ENCODE measurements at places on chromosomes 6 and 20. TPM values are rescaled to one million over a fixed set of nuclear protein-coding genes. Genes with fewer than 3 reads are reported as not detected.

- no peaks in the 10 kb centered on the region for H3K27me3 ChIP-seq
- H3K4me3 ChIP-seq, result no peak overlapping the region
- H3K36me3 ChIP-seq, result peaks cover 29% of the 10 kb centered on the region
Measured at GRCh38 chr6:105330913-105331312, 72.0 kb downstream of the PREP start.

DNA sequence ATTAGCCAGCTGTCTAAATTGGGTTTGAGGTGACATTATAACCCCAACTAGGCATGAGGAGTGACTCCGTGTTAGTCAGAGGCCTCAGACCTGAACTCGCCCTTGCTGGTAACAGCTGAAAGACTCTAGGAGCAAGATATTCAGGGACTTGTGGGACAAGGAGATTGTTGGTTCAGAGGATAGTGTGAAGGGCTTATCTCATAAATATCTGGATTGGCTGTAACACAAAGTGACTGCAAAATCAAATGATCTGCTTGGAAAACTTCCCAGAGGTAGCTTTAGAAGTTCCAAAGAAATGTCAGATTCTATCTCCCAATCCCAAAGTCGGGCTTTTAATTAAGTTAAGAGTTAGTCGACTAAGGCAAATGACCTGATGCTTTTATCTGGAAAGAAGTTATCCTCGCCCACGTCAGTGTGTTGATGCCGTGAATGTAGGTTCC, 72.4 kb downstream of the TULP4 start:
- H3K4me3 ChIP-seq, result no peak overlapping the region
- peaks cover 7% of the 10 kb centered on the region for H3K4me1 ChIP-seq
- peak overlapping the region; percentile 25 for H3K27ac ChIP-seq

TFEB gene
- 4.4 TPM for total RNA-seq

DNA sequence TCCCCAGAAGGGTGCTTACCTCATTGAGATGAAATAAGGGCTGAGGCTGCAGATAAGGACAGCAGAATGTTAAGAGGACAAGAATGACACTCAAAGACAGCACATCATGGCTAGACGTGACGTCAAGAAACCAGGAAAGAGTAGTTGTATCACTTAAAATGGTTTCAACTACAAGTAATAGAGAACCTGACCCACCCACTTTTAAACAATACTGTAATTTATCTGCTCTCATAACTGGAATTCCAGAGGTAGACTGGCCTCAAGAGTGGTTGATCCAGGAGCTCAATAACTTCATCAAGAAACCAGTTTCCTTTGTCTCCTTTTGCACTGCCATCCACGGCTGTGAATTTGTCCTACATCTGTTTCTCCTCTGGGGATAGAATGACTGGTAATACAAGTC, 187.1 kb downstream of the EYA4 start:
- DNase-seq, result no peak
- peaks cover 29% of the 10 kb centered on the region for H3K4me1 ChIP-seq

ADGRF5 gene
- total RNA-seq, result not detected

DNA sequence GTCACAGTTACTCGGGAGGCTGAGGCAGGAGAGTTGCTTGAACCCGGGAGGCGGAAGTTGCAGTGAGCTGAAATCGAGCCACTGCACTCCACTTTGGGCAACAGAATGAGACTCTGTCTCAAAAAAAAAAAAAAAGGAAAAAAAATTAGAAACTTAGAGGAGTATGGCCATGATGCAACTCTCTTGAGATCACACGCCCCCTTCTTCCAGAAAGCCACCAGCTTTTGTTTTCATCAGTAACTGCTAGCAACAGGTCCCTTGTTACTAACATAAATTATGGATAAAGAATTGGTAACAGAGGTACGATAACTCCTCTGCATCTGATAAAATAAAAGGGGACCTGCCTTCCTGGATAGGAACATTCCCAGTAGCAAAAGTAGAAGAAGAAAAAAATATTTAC, 308.2 kb downstream of the CD83 start:
- no peak overlapping the region for H3K4me3 ChIP-seq
- no peaks in the 10 kb centered on the region for H3K36me3 ChIP-seq
- no peak for DNase-seq
- H3K27me3 ChIP-seq, result peaks cover 9% of the 10 kb centered on the region
- no peak overlapping the region for H3K27ac ChIP-seq

SNAI1 gene
- 9.7 TPM for total RNA-seq

EDN1 gene
- total RNA-seq, result 8.5 TPM

HCRTR2 gene
- 0.18 TPM for total RNA-seq

GRCh38 chr6:150627585-150628025, 27.9 kb downstream of the PLEKHG1 start:
- peak overlapping the region; percentile 63 for H3K27ac ChIP-seq
- H3K27me3 ChIP-seq, result no peaks in the 10 kb centered on the region
- no peak for DNase-seq
- H3K4me3 ChIP-seq, result no peak overlapping the region
- H3K36me3 ChIP-seq, result peaks cover 9% of the 10 kb centered on the region
- H3K4me1 ChIP-seq, result peaks cover 52% of the 10 kb centered on the region

- H3K4me1 ChIP-seq, result peaks cover 3% of the 10 kb centered on the region
- H3K4me3 ChIP-seq, result no peak overlapping the region
- no peaks in the 10 kb centered on the region for H3K27me3 ChIP-seq
Measured at GRCh38 chr6:141103246-141103645, 1029.5 kb upstream of the GJE1 start.

UBE2C gene
- 48.1 TPM for total RNA-seq

DNA sequence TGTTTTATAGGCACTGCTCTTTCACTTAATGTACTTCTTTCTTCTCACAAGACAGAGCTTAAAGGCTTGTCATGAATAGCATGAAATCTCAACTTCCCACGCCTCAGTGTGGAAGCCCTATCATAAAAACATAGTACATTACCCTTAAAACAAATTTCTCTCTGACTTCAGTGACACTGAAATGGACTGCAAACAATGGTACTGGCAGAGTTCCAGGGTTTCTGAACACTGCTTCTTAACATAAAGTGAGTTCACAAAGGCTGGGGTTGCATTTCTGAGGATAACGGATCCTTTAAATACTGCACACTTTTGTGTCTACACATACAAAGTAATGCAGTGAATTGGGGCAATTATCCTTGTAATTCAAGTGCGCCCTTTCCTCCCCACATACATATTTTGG, 32.3 kb upstream of the PLEKHG1 start:
- DNase-seq, result no peak
- H3K4me1 ChIP-seq, result peaks cover 50% of the 10 kb centered on the region
- no peak overlapping the region for H3K27ac ChIP-seq
- H3K27me3 ChIP-seq, result peaks cover 2% of the 10 kb centered on the region
- no peak overlapping the region for H3K4me3 ChIP-seq

MAP1LC3A gene
- 42.2 TPM for total RNA-seq

CRISP3 gene
- total RNA-seq, result 0.85 TPM

GRCh38 chr20:38128691-38129090, 36.4 kb downstream of the TGM2 start:
- peaks cover 44% of the 10 kb centered on the region for H3K4me1 ChIP-seq
- H3K27me3 ChIP-seq, result no peaks in the 10 kb centered on the region
- no peak for DNase-seq
- H3K4me3 ChIP-seq, result no peak overlapping the region
- H3K36me3 ChIP-seq, result no peaks in the 10 kb centered on the region
- H3K27ac ChIP-seq, result no peak overlapping the region

- no peaks in the 10 kb centered on the region for H3K36me3 ChIP-seq
- no peak overlapping the region for H3K27ac ChIP-seq
- H3K27me3 ChIP-seq, result no peaks in the 10 kb centered on the region
- H3K4me3 ChIP-seq, result no peak overlapping the region
Measured at GRCh38 chr6:56346958-56347357, 99.6 kb upstream of the COL21A1 start.

DNA sequence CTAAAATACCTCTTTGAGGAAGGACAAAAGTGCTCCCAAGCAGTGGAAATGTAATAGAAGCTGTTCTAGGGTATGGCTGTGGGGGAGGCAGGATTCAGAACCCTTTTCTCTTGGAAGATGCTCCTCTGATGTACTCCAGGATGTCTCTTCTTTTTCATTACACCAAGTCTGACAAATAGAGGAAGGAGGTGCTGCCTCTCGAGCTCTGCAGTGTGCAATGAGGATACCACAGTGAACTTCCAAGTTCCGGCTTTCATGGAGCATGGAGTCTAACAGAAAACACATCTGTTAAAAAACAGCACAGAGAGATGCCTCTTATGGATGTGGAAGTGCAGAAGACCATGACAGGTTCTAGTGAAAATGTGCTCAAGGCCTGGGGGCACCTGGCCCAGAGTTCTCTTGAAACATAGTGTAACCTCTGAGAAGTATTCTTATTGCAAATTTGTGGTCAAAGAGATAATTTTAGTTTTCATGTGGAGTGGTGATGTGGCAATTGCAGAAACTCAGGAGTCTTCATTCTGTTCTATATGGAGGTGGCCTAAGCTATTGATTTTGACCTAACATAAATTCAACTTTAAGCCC, 362.0 kb upstream of the CITED2 start:
- peaks cover 3% of the 10 kb centered on the region for H3K4me1 ChIP-seq
- DNase-seq, result no peak
- H3K4me3 ChIP-seq, result no peak overlapping the region
- H3K36me3 ChIP-seq, result no peaks in the 10 kb centered on the region

DNA sequence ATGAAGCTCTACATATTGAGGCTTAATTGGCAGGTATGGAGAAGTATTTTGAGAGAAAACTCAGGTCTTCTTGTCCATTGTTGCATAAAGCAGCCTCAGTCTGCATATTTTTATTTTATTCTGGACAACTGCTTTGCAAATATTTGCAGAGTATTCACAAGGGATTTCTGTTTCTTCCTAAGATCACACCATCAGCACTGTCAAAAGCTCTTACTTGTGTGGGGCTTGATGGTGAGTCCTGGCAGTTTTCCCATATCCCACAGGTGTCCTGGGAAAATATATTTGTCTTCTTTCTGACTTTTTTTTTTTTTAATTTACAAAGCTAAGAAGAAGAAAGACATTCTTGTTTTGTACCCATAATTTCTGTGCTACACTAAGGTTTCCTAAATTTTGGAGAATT, 16.9 kb upstream of the MLIP start:
- H3K27ac ChIP-seq, result no peak overlapping the region
- H3K4me3 ChIP-seq, result no peak overlapping the region

DNA sequence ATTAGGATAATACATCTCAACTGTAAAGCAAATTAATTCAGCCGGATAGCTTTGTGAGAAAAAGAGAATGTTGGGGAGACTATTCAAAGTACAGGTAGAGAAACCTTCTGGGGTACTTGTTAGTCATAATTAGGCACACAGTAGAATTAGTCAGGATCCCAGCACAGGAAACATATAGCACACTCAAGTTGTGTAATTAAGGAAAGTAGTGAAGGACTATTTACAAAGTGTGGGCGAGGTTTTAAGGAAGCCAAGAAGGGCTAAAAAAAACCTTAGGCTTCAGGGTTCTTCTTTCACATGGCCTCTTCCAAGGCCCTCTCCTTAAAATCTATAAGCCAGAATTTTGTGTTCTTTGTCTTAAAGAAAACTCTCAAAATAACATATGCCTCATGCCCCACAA, 126.7 kb downstream of the RTN4IP1 start:
- DNase-seq, result no peak
- no peaks in the 10 kb centered on the region for H3K4me1 ChIP-seq
- no peak overlapping the region for H3K4me3 ChIP-seq
- H3K36me3 ChIP-seq, result no peaks in the 10 kb centered on the region

DNMT3B gene
- total RNA-seq, result 7.5 TPM

Measured in mesothelial cell of epicardium (in vitro differentiated cells).